ENCODE measurements at places on chromosomes 6 and 20. TPM values are rescaled to one million over a fixed set of nuclear protein-coding genes. Genes with fewer than 3 reads are reported as not detected.

- no peaks in the 10 kb centered on the region for H3K36me3 ChIP-seq
- H3K4me3 ChIP-seq, result no peak overlapping the region
- H3K27me3 ChIP-seq, result no peaks in the 10 kb centered on the region
- DNase-seq, result no peak
Measured at GRCh38 chr20:60446267-60447111, 488.3 kb downstream of the CDH26 start.

The BPIFB2 gene
- not detected for total RNA-seq

The PROKR2 gene
- not detected for total RNA-seq

The SPAG4 gene
- 4.6 TPM for total RNA-seq
